ENCODE measurements at places on chromosomes 4 and X. TPM values are rescaled to one million over a fixed set of nuclear protein-coding genes. Genes with fewer than 3 reads are reported as not detected.

Gene LARP7
- total RNA-seq = 41.7 TPM

Gene TMSB15C
- 3.4 TPM for total RNA-seq

Gene AR
- 34.3 TPM for total RNA-seq

Gene EXOC1L
- 0.50 TPM for total RNA-seq

Gene GLRA3
- 1.2 TPM for total RNA-seq

Gene LGI2
- total RNA-seq = 0.74 TPM

Gene AWAT2
- total RNA-seq = 3.9 TPM

Gene NR3C2
- total RNA-seq = 19.9 TPM

Gene USO1
- total RNA-seq = 57.5 TPM

Gene TMEM47
- total RNA-seq = 12.7 TPM

GRCh38 chr4:92307181-92307580 lies 3.4 kb downstream of the GRID2 start:
- H3K27me3 ChIP-seq = no peaks in the 10 kb centered on the region
- H3K36me3 ChIP-seq = no peaks in the 10 kb centered on the region
- H3K4me1 ChIP-seq = no peaks in the 10 kb centered on the region
- no peak overlapping the region for H3K27ac ChIP-seq
- H3K4me3 ChIP-seq = no peak overlapping the region

DNA sequence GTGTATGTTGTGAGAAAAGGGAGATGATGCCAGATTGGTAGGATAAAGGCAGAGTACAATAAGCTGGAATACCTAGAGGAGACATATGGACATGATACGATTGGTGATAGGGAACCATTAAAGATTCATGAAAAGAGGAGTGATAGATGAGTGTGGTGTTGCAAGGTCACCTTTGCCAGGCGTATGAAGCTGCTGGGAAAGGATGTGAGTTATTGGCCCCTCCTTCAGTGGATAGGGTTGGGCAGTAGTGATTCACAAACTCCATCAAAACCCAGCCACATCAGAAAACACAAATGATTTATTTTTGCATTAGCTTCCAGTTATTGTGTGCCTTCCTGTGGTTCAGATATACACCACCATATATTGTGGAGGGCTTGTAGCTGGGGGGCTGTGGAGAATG lies 34.3 kb downstream of the TMEM164 start:
- no peaks in the 10 kb centered on the region for H3K36me3 ChIP-seq
- H3K27me3 ChIP-seq = no peaks in the 10 kb centered on the region
- no peak for DNase-seq
- H3K4me3 ChIP-seq = no peak overlapping the region
- H3K27ac ChIP-seq = no peak overlapping the region
- H3K4me1 ChIP-seq = no peaks in the 10 kb centered on the region

GRCh38 chr4:37949636-37950426 lies 10.4 kb upstream of the PTTG2 start:
- H3K4me3 ChIP-seq = no peak overlapping the region
- H3K4me1 ChIP-seq = no peaks in the 10 kb centered on the region
- H3K27me3 ChIP-seq = no peaks in the 10 kb centered on the region
- no peak overlapping the region for H3K27ac ChIP-seq
- H3K36me3 ChIP-seq = no peaks in the 10 kb centered on the region

DNA sequence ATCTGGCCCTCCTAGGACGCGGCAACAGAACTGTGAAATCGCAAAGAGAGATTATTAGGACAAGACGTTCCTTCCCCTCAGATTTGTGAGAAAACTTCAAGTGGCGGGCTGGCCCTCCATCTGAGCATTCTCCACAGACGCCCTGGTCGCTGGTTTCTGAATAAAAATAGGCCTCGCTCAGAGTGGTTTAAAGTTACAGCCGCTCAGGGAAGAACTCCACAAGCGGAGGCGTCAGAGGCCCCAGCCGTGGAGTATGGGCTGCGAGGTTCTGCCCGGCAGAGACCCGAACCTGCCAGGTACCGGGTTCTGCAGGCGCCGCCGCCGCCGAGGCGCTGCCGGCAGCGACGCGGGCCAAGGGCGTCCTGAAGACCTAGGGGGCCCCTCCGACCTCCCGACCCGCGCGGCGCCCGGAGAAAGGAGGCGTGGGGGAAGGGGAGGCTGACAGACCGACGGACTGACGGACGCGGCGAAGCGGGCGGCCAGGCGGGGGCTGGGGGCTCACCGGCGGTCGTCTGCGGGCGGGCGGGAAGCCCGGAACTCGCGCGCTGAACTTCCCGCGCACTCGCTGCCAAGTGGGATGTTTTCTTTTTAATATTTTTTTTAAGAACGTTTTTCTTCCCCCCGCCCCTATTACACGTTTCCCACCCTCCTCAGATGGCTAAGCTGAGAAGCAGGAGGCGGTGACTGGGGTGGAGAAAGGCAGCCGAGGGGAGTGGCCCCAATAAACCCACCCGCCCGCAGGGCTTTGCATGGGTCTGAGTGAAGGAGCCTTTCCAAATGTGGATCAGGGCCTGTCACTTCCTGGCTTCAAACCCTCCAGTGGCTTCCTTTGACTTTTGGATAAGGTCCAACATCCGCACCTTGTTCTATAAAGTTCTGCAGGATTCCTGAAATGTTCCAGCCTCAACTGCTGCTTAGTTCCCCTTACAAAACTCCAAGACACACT lies at the start of gene PABPC4L:
PABPC4L (minus strand) TSS at position 574 of the 946 bp plus-strand sequence. CDS start 770 bp downstream, outside the sequence.
- no peaks in the 10 kb centered on the region for H3K27me3 ChIP-seq
- peak within 1 kb of the TSS; percentile 70 for H3K27ac ChIP-seq
- peak; percentile 32 for DNase-seq
- H3K36me3 ChIP-seq = no peaks in the 10 kb centered on the region

GRCh38 chrX:11364835-11365234 lies 71.6 kb downstream of the AMELX start:
- no peaks in the 10 kb centered on the region for H3K27me3 ChIP-seq
- no peak for DNase-seq
- no peaks in the 10 kb centered on the region for H3K4me1 ChIP-seq
- no peaks in the 10 kb centered on the region for H3K36me3 ChIP-seq
- no peak overlapping the region for H3K27ac ChIP-seq

DNA sequence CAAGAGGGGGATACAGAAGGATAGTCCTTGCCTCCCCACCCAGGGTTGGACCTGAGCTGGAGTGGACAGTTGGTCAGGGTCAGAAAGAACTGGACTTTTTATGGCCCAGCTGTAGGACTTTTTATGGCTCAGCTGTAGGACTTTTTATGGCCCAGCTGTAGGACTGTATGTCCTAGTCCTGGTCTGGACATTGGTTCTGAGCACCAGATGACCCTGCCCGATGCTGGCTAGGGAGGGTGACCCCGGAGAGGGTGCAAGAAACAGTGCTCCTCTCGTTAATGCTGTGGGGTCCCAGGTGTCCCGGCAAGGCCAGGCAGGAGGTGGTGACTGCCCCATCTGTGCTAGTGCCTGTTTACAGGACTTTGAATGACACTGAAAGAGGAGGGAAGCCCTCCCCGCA lies 2.0 kb upstream of the LETM1 start:
- peaks cover 34% of the 10 kb centered on the region for H3K4me1 ChIP-seq
- no peak overlapping the region for H3K27ac ChIP-seq
- DNase-seq = no peak
- H3K27me3 ChIP-seq = no peaks in the 10 kb centered on the region

DNA sequence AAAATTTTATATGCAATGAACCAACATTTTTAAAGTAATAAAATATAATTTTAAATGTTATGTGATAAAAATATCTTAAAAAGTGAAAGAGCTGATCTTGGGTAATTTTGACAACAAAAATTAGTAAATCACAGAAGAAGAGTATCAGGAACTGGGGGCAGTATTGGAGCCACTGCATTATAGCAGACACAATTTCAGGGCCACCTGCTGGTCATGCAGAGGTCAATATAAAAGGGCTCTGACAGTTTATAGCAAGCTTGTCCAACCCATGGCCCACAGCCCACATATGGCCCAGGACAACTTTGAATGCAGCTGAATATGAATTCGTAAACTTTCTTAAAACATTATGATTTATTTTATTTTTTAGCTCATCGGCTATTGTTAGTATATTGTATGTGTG lies 13.0 kb upstream of the LEF1 start:
- H3K27ac ChIP-seq = no peak overlapping the region
- H3K27me3 ChIP-seq = no peaks in the 10 kb centered on the region
- DNase-seq = no peak
- no peak overlapping the region for H3K4me3 ChIP-seq
- H3K4me1 ChIP-seq = no peaks in the 10 kb centered on the region
- no peaks in the 10 kb centered on the region for H3K36me3 ChIP-seq

GRCh38 chr4:153467897-153468262 lies 1.7 kb downstream of the TMEM131L start:
- no peak overlapping the region for H3K4me3 ChIP-seq
- no peak for DNase-seq
- no peak overlapping the region for H3K27ac ChIP-seq
- H3K36me3 ChIP-seq = no peaks in the 10 kb centered on the region

- H3K36me3 ChIP-seq = no peaks in the 10 kb centered on the region
- no peak overlapping the region for H3K27ac ChIP-seq
- no peak for DNase-seq
- no peaks in the 10 kb centered on the region for H3K27me3 ChIP-seq
Measured at GRCh38 chr4:70632028-70632427, 3.5 kb downstream of the ENAM start.

DNA sequence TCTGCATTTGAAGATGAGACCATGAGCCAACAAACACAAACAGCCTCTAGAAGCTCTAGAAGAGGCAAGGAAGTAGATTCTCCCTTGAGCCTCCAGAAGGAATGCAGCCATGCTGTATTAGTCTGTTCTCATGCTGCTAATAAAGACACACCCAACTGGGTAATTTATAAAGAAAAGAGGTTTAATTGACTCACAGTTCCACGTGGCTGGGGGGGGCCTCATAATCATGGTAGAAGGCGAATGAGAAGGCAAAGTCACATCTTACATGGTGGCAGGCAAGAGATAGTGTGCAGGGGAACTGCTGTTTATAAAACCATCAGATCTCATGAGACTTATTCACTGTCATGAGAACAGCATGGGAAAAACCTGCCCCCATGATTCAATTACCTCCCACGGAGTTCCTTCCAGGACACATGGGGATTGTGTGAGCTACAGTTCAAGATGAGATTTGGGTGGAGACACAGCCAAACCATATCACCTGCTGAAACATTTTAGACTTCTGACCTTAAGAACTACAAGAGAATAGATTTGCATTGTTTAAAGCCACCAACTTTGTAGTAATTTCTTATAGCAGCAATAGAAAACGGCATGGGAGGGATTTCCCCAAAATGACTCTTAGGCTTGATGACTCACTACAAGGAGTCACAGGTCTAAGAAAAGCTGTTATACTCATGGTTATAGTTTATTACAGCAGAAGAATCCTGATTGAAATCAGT lies 284.4 kb upstream of the SFRP2 start:
- no peaks in the 10 kb centered on the region for H3K4me1 ChIP-seq
- H3K36me3 ChIP-seq = no peaks in the 10 kb centered on the region
- DNase-seq = no peak
- no peaks in the 10 kb centered on the region for H3K27me3 ChIP-seq
- no peak overlapping the region for H3K27ac ChIP-seq

DNA sequence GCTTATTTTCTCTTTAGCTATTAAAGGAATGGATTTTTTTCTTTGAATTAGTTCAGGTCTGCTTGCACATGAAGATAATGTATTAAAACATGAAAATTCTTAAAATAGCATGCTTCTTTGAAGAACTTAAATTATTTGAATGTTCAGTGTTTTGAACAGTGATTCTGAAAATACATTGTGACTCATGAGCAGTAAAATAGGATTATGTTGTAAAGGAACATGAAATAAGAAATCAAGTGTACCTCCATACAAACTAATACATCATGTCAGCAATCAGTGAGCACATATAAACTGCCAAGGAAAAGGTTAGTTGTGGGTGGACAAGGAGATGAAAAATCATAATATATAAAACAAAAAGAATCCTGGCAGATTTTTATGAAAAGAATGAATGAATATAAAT lies 66.1 kb downstream of the SNX25 start:
- peaks cover 9% of the 10 kb centered on the region for H3K4me1 ChIP-seq
- no peak overlapping the region for H3K4me3 ChIP-seq
- no peak for DNase-seq
- no peaks in the 10 kb centered on the region for H3K36me3 ChIP-seq

DNA sequence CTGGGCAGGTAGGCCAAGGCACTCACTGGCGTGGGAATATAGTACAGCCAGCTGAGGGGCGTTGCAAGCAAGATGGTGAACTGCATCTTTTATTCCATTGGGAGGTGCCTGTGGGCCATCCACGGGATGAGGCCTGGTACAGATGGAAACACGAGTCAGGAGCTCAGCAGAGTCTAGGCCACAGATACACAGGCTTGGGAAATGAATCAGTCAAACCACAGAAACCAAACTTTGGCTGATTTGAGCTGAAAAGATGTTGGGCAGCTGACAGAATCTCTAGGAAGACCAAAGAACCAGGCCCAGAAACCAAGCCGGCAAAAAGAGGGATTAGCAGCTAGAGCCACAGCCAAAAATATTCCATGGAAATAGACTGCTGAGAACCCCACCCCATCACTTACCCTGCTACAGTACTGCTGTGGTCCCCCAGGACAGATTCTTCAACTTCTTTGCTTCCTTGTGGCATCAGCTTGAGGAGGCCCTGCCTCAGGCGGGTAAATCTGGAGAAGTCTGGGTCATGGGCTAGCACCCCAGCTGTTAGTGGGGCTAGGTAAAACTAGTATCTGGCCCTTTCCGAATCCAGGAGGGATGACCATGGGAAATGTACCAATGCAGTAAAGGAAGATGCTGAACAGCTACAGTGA lies 75.4 kb downstream of the TMEM131L start:
- H3K27ac ChIP-seq = no peak overlapping the region
- H3K4me1 ChIP-seq = peaks cover 11% of the 10 kb centered on the region
- no peak for DNase-seq
- no peaks in the 10 kb centered on the region for H3K36me3 ChIP-seq
- no peak overlapping the region for H3K4me3 ChIP-seq

DNA sequence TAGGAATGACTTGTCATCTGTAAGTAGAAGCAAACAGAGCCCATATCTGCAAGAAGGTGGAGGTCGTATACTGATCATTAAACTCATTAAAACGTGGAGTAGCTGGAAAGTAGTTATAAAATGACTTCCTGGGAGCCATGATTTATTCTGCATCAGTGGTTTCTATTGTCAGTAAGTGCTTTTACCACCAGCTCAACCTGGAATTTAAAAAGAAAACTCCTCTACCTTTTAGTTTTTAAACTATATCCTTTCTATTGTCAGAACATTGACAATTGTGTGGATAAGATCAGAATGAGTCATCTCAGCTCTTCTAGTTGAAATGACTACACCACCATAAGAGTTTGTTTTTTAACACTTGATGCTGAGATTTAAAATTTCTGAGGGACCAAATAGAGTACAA lies 651.2 kb upstream of the GALNT7 start:
- no peak overlapping the region for H3K27ac ChIP-seq
- H3K4me1 ChIP-seq = no peaks in the 10 kb centered on the region
- no peaks in the 10 kb centered on the region for H3K36me3 ChIP-seq
- no peaks in the 10 kb centered on the region for H3K27me3 ChIP-seq

- DNase-seq = peak; percentile 45
- no peaks in the 10 kb centered on the region for H3K36me3 ChIP-seq
- H3K27ac ChIP-seq = peak overlapping the region; percentile 68
- H3K4me3 ChIP-seq = no peak overlapping the region
Measured at GRCh38 chr4:98626350-98626749, 32.1 kb downstream of the TSPAN5 start.

GRCh38 chrX:50372966-50373365 lies 97.7 kb downstream of the DGKK start:
- no peaks in the 10 kb centered on the region for H3K27me3 ChIP-seq
- no peaks in the 10 kb centered on the region for H3K36me3 ChIP-seq
- H3K4me3 ChIP-seq = no peak overlapping the region
- H3K4me1 ChIP-seq = no peaks in the 10 kb centered on the region
- DNase-seq = no peak
- H3K27ac ChIP-seq = no peak overlapping the region

- H3K4me1 ChIP-seq = no peaks in the 10 kb centered on the region
- no peak overlapping the region for H3K4me3 ChIP-seq
- no peaks in the 10 kb centered on the region for H3K36me3 ChIP-seq
Measured at GRCh38 chr4:182893047-182893446, 24.1 kb downstream of the DCTD start.

All from testis (tissue), 5 donors.